ENCODE measurements at places on chromosomes 4 and X.

DNA sequence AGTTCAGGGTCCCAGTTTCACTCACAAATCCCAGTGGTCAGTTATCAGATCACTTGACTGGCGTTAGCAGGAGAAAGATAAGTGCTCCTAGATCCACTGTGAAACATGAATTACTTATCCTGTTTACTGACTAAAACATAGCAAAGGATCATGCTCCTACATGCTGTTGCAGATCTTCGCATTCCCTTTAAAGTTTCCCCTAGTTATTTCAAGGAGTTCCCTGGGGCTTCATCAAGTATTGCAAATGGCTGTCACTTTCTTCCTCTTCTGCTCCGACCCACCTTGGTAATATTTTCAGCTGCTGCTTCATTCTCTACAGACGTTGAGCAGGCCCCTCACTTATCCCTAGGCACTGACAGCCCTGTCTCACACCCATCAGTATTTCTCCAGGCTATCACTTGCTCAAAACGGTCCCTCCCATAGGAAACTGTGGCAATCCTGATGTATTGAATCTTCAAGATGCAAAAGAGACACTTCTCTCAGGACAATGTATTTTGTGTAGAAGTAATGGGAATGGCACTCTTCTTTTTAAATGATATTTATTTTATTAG is 466.0 kb downstream of the INPP4B start:
- no peak for DNase-seq

- DNase-seq, result peak; percentile 31
Observed at GRCh38 chr4:62288808-62289541, 1088.8 kb downstream of the ADGRL3 start.

DNA sequence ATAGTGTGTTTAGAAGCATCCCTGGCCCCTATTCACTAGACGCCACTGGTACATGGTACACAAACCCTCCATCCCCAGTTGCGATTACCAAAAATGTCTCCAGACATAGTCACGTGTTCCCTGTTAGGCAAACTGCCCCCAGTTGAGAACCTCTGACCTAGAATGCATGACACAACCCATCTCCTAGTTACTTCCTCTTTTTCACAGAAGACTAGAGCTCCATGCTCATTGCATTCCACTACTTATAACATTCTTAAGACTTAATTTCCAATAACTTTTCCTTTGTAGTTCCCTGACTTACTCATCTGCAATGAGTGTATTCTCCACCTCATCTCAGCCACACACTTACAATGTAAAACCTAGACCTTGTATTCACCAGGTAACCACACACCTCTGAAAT is 68.6 kb downstream of the PRSS12 start:
- DNase-seq, result no peak

GRCh38 chr4:146857298-146857697 is 88.4 kb downstream of the TTC29 start:
- no peak for DNase-seq

DNA sequence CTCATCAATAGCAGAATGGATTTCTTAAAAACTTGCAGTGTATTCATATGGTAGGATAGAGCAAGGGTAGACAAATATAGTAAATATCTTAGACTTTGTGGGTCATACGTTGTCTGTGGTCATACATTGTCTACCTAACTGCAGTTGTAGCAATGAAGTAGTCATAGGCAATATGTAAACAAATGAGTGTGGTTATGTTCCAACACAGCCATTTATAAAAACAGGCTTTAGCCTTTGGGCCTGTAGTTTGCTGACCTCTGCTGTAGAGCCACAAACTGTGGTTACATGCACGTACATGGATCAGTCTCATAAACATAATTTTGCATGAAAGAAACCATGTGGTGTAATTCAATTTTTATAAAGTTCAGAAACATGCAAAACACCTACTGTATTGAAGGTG is 98.9 kb downstream of the LARP1B start:
- DNase-seq, result no peak

DNA sequence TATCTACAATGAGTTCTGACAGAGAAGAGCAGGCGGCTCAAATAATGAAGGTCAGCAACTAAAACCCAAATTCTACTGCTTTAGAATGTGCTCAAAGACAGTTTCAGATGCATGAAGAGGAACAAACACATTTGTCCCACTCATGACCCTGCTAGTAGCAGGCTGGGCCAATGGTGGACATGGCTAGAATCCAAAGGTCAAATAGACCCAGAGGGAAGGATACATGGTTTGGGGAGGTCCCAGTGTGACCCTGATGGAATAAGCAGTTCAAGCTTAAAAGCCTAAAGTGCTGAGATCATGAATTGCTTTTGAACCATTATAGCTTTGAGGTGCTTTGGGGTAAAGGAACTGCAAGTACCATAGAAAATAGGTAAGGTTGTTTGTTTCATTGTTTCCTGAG is 450.7 kb downstream of the MID1IP1 start:
- DNase-seq, result no peak

GRCh38 chr4:10109995-10110670 is 6.5 kb downstream of the WDR1 start:
- DNase-seq, result no peak

- DNase-seq, result no peak
Observed at GRCh38 chr4:88230461-88230891, 53.9 kb downstream of the PPM1K start.

- DNase-seq, result no peak
Observed at GRCh38 chr4:55435141-55435841, 39.5 kb downstream of the TMEM165 start.

DNA sequence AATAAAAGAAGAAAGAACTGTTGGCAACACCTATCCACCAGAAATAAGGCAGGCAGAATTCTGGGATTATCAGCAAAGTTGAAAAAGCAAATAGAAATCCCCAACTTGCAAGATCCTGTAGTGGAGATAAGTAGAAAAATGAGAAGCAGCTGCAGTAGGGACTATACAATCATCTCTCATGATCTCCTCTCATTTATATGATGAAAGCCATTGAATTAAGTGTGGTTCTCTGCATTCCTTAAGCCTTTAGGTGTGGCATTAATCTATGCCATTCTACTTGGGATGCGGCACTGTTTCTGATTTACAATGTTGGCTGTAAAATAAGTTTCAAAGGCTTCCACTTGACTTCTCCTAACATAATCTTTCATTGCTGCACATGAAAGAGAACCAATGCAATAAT is 869.8 kb downstream of the TRAM1L1 start:
- no peak for DNase-seq

GRCh38 chr4:158817562-158818296 is 48.9 kb downstream of the FNIP2 start:
- DNase-seq, result no peak

DNA sequence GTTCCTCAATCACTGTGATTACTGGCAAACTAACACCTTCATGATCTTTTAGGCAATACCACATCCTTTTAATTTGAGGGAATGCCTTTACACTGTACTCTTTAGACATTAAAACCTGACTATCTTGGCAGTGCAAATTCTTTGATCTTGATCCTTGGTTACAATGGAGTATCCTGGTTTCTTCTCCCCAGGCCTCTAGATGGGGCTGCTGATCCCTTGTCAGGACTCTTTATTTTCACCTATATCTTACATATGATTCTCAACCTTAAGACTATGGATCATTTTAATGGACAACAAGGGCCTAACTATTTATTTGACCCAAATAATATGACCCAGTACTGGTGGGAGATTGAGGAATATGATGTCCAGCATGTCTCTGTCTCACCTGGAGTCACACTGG is 1005.5 kb upstream of the INTU start:
- DNase-seq, result no peak

- no peak for DNase-seq
Observed at GRCh38 chr4:35820003-35820402, 424.3 kb downstream of the ARAP2 start.

Measured in NCI-H226 (cell line).